ENCODE measurements at places on chromosomes 13 and 19.

- no peak for DNase-seq
Measured at GRCh38 chr13:43285933-43286597, 262.7 kb downstream of the DNAJC15 start.

DNA sequence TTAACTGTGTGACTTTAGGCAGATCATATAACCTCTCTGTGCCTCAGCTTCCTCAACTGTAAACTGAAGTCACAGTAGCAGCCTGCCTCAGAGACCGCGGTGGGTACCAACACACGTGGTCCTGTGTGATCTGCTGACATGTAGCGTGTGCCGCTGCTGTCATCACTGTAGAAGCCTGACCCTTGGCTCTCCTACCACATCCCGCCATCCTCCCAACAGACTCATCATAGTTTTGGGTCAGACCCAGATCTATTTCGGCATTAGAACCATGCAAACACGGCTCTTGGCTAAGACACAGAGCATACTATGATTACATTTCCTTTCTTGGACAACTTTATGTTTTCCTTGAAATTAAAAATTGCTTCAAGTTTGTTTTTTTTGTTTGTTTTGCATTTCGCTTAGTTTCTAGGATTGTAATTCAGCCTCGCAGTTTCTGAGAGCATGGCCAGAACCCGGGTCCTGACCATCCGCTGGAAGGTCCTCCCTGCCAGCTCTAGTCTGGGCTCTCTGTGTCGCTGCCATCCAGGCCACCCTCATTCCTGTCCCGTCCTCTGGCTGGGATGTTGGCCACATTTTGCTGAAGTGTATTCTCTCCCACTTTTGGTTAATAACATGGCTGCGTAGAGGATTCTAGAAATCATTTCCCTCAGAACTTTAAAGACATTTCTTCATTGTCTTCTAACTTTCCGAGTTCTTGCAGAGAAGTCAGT is 53.0 kb downstream of the GGACT start:
- DNase-seq, result no peak

DNA sequence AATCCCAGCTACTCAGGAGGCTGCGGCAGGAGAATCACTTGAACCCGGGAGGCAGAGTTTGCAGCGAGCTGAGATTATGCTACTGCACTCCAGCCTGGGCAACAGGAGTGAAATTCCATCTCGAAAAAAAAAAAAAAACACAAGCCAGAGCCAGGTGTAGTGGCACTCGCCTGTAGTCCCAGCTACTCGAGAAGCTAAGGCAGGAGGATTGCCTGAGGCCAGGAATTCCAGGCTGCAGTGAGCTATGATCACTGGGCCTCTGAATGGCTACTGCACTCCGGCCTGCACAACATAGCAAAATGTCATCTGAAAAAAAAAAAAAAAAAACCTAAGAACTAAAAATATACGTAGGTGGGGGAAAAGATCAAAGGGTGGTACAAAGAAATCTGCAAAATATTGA is 19.4 kb downstream of the EPS15L1 start:
- no peak for DNase-seq

GRCh38 chr19:17775991-17776803 is 18.7 kb upstream of the B3GNT3 start:
- no peak for DNase-seq

DNA sequence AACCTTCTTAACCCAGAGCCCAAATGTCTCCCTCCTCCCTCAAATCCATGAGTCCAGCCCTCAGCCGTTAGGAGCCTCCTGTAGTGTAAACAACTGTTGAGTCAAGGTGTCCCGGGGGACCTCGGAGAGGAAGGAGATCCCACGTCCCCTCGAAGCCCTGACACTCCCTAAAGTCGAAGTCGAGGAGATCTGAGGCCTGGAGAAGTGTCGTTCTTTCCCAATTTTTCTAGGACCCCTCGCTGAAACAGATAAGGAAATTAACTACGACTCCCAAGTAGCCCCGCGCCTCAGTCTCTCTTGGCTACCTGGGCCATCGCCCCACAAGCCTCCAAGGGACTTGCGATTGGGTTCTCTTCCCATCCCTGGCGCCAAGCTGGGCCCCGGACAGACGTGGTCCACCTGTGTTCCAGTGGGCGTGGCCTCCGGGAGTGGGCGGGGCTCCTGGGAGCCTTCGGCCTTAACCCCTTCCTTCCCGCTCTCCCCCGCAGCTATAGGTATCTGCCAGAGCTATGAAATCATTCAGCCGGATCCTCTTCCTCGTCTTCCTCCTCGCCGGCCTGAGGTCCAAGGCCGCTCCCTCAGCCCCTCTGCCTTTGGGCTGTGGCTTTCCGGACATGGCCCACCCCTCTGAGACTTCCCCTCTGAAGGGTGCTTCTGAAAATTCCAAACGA is 869 bp downstream of the GFY start:
- DNase-seq, result no peak

Measured in stimulated activated CD8-positive, alpha-beta memory T cell treated with anti-CD3 and anti-CD28 coated beads, Interleukin-4, amount 100 ng/mL, for 4 hours (primary cell).